ENCODE measurements at places on chromosomes 3 and 15.

- DNase-seq, result no peak
These were observed 158.5 kb upstream of the SMAD3 start for GRCh38 chr15:66906668-66907614.

- DNase-seq, result no peak
These were observed 107.8 kb upstream of the BOC start for GRCh38 chr3:113103588-113103987.

DNA sequence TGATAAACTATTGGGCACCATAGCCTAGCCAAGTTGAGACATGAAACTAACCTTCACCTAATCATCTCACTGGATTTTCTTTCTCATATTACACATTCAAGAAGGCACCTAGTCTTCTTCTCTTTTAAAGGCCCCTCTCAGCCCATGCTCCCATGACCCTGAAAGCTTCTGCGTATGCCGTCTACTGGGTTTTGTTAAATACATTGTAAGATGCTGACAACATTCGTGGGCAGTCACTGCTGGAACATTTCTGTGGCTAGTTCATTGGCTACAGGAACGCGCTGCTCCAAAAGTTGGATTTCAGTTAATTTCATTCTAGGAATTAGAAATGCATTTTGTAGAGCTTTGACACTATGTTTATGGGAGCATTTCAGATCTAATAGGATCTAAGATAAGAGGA lies 52.3 kb upstream of the CHD2 start:
- DNase-seq, result no peak

- DNase-seq, result no peak
These were observed 79.3 kb downstream of the CHSY1 start for GRCh38 chr15:101172501-101173071.

DNA sequence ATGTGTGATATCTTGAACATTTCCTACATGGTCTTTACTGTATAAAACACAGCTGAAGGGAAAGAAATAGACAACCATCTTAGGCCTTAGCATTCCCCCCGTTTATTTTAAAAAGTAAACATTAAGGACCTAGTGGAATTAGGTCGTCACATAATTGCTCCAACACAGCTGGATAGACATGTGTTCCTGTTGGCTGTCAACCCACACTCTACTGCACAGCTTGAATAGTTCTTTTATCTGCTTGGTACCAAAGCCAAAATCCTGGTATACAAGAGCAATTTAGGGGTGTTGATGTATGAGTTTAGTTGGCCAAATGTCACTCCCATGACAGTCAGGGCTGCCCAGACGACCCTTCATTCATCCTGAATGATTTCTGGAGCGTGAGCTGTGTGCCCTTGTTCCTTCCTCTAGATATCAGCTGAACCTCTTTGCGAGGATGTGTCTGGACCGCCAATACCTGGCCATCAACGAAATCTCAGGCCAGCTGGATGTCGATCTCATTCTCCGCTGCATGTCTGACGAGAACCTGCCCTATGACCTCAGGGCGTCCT lies 179.7 kb downstream of the ITPR1 start:
- DNase-seq, result no peak

- DNase-seq, result no peak
These were observed 87.2 kb upstream of the TBL1XR1 start for GRCh38 chr3:177284383-177284881.

DNA sequence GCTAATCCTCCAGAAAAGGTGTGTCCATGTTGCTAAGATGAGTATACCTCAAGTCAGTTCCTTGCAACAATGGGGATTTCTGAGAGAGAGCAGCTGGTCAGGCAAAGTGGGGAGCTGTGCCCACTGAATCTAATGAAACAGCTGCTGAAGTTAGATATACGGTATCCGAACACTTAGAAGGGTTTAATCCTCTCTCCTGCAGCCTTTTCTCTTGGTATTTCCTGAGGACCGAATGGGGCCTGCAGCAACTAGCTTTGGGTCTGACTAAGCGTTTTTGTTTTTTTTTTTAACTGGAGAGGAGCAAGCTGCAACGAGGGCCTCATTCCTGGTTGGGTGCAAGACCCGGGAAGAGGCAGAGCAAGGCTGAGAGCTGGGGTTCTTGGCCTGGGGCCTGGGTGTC lies 37.6 kb upstream of the BNC1 start:
- no peak for DNase-seq

DNA sequence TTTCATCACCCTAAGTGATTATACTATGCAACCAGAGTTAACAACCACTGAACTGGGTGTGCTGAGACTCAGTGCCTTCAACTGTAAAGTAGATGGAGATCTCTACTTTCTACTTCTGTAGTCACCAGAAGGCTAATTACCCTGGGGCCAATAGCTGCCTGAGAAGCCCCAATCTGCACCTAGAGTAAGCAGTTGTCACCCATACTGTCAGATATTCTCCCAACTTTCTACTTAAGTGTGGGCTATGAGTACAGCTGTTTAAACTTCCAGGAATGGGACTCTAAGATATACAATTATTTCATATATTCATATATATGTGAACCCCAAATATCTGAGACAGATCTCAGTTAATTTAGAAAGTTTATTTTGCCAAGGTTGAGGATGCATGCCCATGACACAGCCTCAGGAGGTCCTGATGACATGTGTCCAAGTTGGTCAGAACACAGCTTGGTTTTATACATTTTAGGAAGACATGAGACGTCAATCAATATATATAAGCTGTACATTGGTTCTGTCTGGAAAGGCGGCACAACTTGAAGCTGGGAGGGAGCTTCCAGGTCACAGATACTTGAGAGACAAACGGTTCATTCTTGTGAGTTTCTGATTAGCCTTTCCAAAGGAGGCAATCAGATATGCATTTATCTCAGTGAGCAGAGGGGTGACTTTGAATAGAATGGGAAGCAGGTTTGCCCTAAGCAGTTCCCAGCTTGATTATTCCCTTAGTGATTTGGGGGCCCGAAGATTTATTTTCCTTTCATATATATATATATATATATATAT lies 41.9 kb downstream of the CCNL1 start:
- DNase-seq, result no peak

GRCh38 chr15:49876401-49877038 lies 242.5 kb downstream of the ATP8B4 start:
- DNase-seq, result no peak

DNA sequence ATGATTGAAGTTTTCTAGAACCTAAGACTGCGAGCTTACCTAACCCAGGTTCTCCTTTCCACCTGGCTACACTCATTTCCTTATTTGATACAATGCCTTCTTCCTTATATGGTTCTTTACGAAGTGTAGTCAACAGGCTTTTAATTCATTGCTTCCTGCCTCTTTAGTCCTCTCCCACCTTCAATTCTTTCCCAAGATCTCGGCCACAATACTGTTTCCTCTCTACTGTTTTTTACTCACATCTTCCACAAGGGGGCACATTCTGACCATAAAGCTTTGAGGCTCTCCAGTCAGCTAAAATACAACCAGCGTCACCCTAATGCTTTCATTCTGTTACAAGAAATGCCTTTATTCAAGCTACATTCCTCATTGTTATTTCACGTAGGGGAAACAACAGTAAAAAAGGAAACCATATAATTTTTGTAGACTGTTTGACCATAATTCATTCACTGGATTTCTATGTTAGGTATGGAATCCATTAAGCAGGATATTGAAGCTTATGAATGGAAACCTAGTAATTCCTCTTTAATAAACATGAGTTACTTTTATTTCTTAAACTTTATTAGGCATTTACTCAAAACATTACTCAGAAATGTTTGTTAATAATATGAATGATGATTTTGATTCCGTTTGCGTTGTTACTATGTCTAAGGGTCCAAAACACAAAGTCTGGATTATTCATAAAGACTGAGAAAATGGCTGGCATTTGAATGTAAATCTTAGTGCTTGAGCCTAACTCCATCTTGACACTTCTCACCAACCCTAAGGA lies 29.5 kb upstream of the VEPH1 start:
- peak; percentile 66 for DNase-seq

- DNase-seq, result peak; percentile 53
These were observed 83.4 kb downstream of the EEFSEC start for GRCh38 chr3:128236657-128237056.

GRCh38 chr3:71258526-71258925 lies 325.0 kb downstream of the FOXP1 start:
- DNase-seq, result no peak

DNA sequence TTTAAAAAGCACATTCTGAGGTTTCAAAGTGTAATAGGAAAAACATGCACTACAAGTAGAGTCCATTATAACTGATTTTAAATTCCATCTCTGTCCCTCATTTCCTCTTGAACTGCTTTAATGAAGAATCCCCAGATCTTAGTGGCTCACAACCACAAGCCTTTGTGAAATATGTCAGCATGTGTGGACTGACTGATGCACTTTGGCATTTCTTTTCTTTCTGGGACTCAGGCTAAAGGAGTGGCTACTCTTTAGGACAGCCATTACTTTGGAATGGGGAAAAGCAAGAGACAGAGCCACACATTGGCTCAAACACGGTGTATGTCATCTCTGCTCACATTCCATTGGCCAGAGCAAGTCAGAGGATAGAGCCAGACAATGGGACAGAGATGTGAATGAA lies 139.6 kb downstream of the GRM7 start:
- no peak for DNase-seq

- DNase-seq, result no peak
These were observed 21.2 kb upstream of the GRIP2 start for GRCh38 chr3:14561051-14561960.

GRCh38 chr3:193548406-193548805 lies 6.3 kb downstream of the ATP13A4 start:
- no peak for DNase-seq

- no peak for DNase-seq
These were observed 15.7 kb upstream of the ZBTB20 start for GRCh38 chr3:115162759-115163158.

GRCh38 chr3:167777356-167777755 lies 41.8 kb downstream of the SERPINI1 start:
- no peak for DNase-seq

DNA sequence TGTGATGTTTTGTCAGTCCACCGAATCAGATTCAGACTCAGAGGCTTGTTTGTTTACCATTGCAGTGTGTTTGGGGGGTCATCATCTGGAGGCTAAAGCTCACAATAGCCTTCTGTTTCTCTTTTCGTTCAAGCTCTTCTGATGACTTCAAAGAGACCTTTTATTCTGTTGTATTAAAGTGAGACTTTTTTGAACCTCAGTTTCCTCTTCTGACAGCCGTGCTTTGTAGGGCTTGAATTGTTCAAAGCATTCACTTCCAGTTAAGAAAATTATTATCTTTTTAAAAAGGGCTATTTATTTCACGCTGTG lies 1.3 kb downstream of the PXK start:
- no peak for DNase-seq

DNA sequence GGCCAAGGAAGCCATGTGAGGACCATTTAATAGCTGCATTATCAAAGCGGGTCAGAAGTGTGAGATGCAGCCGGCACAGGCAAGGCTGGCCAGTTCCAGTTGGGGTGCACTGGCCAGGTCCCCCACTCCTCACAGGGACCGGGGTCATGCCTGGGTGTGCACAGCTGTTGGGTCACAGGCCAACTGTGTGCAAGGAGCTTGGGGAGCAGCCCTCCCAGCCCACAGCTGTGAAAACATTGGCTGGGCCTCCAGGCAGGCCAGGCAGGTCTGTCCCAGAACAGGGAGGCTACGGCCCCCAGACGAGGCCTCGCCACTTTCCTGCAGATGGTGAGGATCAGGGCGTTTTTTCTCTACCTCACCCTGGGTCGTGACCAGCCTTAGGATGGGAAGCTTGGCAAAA lies 521.0 kb downstream of the NTRK3 start:
- DNase-seq, result no peak

- DNase-seq, result no peak
These were observed 237.5 kb downstream of the UBE2E2 start for GRCh38 chr3:23440416-23441294.

GRCh38 chr3:116951610-116952009 lies 242.0 kb downstream of the TUSC7 start:
- no peak for DNase-seq

DNA sequence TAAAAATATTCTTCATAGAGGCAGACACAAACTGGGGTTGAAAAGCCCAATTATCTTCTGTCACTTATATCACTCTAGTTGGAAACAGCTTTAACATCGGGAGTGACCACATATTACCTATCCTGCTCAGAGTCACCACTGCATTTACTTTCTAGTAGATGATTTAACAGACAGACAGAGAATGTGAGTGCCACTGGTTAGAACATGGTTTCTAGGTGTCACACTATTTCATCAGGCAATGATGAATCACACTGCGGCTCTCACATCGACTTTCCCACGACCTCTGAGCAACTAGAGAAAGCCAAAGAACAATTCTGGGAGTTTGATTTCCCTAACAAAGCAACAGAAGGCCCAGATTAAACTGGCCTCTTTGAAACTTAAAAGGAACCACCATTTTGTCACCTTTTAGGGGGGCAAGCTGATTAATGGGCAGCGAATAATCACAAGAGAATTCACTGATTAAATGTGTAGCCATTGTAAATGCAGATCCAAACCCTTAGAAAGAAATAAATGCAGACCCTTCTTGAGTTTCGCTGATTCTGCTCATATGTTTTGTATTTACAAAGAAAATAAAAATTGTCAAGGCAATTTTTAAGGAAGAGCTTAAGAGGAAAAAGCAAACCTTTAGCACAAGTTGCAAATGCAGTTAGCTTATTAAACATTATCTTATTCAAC lies 112.6 kb upstream of the KBTBD8 start:
- no peak for DNase-seq

DNA sequence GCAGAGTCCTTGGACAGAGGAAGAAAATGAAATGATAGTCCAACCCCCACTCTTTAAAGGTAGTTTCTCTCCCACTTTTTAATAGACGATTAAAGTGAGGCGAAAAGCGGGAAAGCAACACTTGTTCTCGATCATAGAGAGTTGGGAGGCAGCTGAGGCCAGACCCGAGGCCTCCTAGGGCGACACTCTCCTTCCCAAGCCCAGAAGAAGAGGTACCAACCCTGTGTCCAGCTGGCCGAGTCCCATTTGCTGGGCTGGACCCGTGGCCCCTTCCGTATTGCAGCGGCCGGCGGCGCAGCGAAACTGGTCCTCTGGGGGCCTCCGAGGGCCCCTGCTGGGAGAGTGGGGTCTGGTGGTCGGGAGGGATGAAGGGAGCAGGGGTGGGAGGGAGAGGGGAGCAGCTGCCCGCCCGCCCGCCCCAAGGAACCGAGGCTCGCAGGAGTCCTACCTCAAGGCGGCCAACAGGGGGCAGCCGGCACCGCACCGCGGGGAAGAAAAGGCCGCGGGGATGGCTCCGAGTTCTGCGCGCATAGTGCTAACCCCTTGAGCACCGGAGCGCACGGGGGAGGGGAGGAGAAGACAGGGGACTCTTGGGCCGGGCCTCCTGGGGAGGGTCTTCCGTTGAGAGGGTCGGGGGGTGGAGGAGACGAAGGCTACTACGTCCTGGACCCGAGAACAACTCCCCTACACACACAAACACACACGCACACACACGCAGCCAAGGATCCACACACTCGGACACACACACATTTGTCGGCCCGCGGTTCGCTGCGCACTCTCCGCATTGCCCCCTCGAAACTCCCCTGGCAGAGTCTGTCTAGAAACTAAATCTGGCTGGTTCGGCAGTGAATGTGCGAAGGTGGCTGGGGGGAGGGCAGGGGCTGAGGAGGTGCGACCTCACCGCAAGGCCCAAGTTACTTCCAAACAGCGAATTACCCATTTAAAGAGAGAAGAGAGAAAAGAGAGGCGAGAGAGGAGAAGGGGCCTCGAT lies 2.0 kb downstream of the WNT5A start:
- no peak for DNase-seq

All from NCI-H1417 treated with DMSO at 0.1 percent for 48 hours (cell line).